ENCODE measurements at places on chromosomes 5 and 9.
A peak's percentile ranks its signal among the peaks of the same experiment; 100 is the strongest.

- DNase-seq, result no peak
Measured at GRCh38 chr9:116904165-116904564, 217.1 kb downstream of the TRIM32 start.

GRCh38 chr5:68329554-68330255, 114.1 kb downstream of the PIK3R1 start:
- DNase-seq, result no peak

GRCh38 chr5:39661026-39661779, 236.4 kb upstream of the DAB2 start:
- DNase-seq, result no peak

DNA sequence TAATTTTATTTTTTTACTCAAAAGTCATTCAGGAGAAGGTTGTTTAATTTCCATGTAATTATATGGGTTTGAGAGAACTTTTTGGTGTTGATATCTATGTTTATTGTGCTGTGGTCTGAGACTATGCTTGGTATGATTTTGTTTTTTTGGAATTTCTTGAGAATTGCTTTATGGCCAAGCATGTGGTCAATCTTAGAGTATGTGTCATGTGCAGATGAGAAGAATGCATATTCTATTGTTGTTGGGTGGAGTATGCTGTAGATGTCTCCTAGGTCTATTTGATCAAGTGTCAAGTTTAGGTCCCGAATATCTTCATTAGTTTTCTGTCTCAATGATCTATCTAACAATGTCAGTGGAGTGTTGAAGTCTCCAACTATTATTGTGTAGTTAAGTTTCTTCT, 134.9 kb downstream of the HMHB1 start:
- DNase-seq, result no peak

DNA sequence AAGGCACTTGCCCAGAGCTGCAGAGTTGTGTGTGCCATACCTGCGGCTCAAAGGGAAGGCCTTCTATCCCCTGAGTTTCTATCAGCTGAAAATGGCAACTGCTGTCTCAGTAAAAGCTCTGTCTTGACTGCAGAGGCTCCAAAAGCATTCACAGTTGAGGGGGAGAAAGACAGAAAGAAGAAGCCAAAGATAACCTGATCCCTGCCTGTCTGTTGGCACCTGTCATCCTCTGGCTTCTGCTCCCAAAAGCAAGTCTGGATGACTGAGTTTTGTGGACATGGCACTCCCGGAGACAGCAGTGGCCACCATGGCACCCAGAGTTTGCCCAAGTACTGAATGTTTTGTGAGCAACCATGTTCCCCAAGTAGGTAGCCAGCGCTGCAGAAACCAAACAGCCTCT, 176.6 kb downstream of the NR3C1 start:
- DNase-seq, result no peak

GRCh38 chr9:20023210-20023905, 234.5 kb upstream of the SLC24A2 start:
- no peak for DNase-seq

DNA sequence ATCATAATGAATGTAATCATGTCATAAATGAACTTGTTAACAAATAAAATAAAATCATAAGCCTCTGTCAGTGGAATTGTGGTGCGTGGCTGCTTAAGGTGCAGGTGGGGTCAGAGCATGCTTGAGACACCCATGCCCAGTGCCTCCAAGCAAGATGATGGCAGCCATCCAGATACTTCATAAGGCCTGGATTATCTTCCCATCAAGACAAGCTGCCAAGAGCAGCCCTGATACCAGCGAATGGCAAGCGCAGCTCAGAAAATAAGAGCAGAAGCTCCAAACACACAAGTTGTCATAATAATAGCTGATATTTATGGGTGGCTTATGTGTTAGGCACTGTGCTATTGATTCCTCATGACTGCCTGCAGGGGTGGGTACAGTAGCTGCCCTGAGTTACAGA, 21.8 kb upstream of the LMX1B start:
- no peak for DNase-seq

DNA sequence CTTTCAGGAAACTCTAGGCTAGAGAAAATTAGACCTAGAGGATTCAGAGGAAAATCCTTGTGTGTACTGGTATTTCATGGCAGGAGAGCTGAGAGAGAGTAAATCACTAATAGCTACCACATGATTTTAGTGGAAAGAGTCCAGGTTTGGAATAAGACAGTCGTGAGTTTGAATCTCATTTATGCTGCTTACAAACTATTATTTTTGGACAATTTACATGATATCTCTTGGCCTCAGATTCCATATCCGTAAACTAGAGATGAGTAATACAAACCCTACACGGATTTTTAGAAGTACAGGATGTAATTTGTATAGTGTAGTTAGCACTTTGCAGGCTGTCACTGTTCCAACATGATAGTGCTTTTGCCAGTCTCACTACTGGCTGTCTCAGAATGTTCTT, 2.7 kb downstream of the IL31RA start:
- DNase-seq, result no peak

DNA sequence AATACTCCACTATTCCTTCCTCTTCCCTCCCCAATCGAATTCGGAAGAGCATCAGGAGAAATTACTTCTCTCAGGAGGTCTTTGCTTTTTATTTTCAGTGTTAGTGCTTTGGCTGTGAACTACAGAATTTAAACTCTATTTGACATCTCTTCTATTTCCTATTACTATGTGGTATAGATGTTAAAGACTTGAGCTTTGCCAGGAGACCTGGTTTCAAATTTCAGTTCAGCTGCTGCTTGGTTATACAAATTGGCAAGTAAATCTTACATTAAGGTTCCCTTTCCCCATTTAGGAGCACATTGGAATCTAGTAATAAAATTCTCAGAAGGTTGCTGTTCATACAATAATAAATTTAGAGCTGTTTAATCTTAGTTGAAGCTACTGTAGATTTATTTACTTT, 13.1 kb downstream of the UHRF2 start:
- no peak for DNase-seq

- no peak for DNase-seq
Measured at GRCh38 chr5:60036192-60036938, 142.8 kb upstream of the PDE4D start.

DNA sequence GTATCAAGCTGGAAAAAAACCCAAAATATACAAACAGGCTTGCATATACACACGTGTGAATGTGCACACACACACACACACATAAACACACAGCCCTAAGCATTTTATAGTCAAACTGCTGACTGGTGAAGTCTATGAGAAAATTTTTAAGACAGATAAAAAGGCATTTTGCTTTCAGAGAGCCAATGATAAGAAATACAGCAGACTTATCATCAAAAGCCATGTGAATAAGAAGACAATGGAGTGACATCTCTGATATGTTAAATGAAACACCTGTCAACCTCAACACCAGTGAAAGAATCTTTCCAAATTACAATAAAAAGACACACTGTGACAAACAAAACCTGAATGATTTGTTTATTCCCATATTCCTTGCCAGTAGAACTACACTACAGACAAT, 233.3 kb downstream of the CDH9 start:
- no peak for DNase-seq

GRCh38 chr9:77851882-77852595, 179.6 kb downstream of the GNAQ start:
- DNase-seq, result peak; percentile 73

DNA sequence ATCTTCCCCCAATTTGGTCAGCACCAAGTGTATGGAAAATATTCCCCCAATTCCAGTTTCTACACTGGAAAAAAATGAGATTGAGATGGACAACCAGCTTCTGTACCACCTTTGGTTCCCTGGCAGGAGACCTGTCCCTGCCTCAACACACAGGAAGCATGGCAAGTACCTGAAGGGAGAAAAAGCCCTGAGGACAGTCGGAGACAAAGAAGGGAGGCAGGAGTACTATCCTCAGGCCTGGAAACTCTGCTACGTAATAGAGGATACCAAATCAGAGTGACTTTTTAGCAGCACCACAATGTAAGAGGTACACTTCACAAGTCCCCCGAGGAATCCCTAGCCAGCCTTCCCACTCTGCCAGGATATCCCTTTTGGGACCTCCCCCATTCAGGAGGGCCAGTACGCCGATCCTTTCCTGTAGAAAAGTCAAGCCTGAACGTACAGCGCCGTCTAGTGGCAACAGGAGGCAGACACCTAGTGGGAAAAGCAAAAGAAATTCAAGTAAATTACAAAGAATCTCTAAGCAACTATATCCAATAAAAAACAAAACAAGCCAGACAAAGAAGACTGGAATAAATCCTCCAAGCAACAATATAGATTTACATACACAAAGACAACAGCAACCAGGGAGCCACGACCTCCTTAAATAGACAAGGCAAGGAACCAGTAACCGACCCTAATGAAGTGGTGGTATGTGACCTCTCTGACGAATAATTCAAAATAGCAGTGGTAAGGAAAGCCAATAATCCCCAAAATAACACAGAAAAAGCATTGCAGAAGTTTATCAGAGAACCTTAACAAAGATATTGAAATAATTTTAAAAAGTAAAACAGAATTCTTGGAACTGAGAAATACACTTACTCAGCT, 63.3 kb upstream of the SLCO6A1 start:
- DNase-seq, result peak; percentile 30

GRCh38 chr5:146866263-146866662, 12.3 kb downstream of the PPP2R2B start:
- no peak for DNase-seq

DNA sequence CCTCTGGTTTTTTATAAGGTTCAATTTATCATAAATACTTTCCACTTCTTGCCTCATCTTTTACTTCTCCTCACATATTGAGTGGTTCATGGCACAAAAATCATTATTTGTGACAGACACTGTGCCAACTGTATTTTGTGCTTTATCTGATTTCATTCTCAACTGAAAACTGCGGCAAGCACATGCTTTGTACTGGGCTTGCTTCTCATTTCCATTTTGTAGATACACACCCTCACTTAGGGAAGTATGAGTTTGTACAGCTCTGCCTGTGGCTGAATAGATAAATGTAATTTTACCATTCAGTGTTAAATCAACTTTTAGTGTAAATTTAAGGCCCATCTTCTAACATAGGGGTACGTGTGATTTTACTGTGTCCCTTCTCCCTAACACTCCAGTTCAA, 83.6 kb downstream of the ANXA2R start:
- no peak for DNase-seq

DNA sequence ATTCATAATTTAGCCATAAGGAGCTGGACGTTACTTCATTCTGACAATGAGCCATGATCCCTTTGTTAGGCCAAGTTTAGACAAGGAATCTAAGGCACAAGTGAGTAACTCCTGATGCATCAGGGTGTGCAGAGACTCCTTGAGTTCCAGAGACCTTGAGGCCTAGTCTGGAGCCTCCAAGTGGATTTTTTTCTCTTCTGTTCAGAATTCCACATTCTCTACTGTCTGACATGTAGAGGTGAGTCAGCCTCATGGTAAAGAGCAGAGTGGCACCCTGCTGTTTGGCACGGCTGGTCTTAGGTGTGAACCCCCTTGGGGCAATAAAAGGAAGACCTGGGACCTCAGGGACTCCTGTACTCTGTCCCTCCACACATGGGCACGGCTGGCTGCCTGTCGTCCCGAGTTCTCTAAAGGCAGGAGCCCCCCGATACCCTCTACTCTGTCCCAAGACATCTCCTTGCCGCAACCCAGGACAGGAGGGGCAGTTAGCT, 22.0 kb upstream of the TGFBI start:
- DNase-seq, result no peak

DNA sequence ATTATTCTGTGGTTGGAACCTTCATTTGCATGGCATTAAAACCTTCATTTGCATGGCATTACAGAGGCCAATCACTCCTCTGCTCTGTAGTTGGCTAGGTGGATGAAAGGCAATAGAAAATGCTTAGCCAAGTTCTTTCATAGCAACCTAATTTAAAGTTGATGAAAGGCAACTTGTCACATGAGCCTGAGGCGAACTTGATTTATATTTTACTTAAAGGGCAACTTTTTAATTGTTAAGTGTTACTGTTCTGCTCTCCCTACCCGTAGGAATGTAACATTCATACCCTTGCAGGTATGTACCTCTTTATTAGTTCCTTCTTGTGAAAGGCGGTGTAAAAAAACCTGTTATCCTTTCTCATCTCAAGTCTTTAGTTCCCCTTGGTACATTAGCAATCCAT, 7.9 kb upstream of the ERMP1 start:
- DNase-seq, result no peak

- no peak for DNase-seq
Measured at GRCh38 chr5:150144879-150145278, 10.8 kb downstream of the PDGFRB start.

GRCh38 chr5:170662966-170663365, 120.6 kb upstream of the GABRP start:
- no peak for DNase-seq

All from thyroid gland (tissue), 4 donors.